Left colon (tissue), 2 donors: ENCODE measurements at places on chromosomes 12 and 14.

DNA sequence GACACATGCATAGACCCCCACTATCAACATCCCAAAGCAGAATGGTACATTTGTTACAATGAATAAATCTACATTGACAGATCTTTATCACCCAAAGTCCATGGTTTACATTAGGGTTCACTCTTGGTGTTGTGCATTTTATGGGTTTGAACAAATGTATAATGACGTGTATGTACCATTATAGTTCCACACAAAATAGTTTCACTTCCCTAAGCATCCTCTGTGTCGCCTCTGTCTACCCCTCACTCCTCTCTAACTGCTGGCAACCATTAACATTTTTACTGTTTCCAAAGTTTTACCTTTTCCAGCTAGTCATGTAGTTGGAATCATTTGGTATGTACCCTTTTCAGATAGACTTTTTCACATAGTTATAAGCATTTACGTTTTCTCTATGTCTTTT is 69.5 kb upstream of the LMO3 start:
- no peak for DNase-seq

DNA sequence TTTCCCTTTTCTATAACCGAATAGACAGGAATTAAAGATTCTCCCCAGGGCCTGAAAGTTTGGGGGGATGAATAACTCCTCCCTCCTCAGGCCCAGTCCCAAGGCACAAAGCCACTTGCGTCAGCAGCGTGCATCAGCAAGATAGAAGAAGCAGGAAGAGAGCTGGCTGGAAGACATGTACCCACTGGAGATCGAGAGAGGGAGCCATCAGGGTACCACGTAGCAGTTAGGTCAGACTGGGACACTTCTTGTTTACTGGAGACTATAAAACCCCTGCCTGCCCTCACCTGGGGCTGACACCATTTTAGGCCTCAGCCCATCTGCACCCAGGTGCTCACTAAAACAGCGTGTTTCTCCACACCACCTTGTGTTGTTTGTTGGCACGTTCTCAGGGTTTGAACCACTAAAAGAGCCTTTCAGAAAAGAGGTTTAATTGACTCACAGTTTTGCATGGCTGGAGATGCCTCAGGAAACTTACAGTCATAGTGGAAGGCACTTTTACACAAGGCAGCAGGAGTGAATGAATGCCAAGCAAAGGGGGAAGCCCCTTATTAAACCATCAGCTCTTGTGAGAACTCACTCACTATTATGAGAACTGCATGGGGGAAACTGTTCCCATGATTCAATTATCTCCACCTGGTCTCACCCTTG is 93.2 kb downstream of the TMTC3 start:
- DNase-seq = no peak

DNA sequence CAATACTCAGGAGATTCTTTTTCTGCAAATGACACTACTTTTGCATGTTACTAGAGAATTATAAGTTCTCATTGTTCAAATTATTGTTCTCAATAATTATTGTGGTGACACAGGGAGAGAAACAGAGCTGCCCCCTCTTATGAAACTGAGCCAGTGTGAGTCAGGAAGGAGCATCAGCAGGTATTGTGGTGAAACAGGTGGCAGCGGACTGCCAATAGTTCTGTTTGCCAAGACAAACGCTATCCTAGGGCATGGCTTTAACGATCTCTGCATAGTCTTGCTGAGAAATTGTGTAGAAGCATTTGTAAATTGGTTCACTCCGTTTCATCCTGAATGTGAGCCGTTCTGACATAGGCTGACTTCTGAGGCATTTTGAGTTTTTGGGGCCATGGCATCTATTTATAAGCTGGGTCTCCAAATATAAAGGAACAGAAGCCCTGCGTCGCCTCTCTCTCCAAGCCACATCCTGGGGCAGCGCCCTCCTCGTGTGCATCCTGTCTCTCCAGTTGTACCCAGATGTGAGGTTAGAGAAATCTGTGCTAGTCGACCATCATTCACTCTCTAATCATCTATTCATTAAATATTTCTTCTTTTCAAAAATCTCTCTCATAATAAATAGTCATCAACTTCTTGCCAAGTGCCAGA is 15.8 kb upstream of the PPP4R4 start:
- DNase-seq = no peak

DNA sequence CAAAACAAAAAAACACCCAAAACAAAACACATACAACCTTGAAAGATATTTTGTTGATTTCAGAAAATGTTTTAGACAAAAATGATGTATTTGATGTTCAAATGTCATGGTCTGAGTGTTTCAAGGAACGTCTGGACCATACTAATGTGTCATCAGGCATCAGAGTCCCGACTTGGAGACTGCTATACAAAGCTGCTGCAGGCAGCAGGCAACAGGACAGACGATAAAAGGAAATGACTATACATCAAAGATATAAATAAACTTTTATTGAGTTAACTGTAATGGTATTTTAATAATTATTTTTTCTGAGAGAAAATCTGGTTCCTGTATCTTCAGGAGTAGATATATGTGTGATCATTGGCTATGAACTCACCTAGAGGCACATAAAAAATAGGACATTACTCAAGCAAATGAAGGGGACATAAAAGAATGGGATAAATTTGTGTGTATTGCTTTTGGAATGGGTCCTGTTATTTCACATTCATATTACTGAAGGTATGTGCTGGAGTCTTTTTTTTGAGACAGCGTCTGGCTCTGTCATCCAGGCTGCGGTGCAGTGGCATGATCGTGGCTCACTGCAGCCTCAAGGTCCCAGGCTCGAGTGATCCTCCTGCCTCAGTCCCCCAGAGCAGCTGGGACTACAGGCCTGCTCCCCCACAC is 87.3 kb upstream of the HECTD1 start:
- DNase-seq = no peak

DNA sequence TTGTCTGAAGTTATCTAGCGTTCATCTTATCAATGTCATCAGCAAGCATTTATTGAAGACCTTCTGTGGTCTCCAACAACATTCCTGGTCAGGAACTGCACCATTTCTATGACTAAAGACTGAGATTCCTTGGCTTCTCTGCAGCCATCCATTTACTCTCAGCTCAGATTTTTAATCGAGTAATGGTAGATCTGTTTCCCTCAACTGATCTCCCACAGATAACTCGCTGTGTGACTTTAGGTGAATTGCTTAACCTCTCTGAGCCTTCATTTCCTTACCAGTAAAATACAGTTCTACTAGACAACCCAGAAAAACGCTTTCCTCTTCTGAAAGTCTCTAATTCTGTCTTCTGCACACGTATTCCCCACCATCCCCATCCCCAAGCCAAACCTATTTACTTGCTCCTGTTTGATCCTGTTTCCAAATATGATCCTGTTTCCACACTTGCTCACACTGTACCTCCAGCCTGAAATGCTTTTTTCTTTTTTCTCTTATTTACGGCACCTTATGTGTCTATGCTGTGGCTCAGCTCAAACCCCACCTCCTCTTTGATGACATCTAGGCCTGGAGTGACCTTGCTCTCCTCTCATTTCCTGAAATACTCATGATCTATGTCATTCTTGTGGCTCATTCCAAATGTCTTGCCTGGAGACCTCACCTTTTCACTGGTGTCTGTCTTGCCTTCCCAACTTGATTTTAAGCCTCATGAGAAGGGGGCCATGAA is 21.8 kb downstream of the PLXNC1 start:
- DNase-seq = no peak

DNA sequence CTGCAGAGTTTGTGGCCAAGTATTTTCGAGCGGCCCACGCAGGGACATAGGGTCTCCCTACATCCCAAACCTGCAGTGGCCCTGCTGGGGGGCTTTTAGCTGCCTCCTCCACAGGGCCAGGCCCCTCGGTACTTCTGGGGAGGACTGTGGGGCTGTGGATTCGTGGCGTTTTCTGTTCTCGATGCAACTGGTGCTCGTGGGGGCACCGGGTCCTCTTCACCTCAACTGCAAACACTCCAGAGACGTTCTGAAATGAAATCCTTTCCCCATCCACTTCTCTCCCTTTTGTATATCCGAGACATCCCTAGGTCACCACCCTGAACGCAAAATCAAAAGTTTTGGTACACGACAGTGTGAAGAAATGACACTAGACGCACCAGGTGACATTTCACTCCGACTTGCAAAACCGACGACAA is 2.3 kb downstream of the RFX4 start:
- no peak for DNase-seq

DNA sequence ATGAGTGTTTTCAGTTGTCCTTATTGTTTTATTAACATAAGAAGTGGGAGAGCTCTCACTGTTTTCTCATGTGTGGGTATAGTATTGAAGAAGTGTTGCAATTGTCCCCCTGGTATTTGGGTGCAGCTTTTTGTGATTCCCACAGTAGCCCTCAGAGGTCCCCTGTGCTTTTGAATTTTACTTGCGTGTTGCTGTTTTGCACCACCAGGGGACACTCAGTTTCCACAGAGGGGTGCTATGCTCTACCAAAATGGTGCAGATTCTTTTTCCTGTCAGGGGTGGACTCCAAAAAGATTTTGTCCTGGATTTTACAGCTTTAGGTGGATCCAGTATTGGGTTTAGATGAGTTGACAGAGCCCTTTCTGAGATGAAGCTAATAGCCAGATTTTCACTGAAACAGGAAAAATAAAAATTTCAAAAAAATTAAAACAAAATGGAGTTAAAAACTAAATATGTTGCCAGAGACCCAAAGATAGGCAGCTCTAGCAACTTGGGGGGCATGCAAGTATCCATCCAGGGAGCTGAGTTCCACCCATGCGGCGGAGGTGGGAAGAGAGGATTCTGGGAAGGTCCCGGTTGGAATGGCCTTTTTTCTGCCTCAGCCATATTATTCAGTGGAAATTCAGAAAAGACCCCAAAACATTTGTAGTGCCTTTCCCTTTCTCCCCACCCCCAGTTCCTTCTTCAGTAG is 50.2 kb downstream of the TTLL5 start:
- no peak for DNase-seq
